ENCODE measurements at places on chromosomes 3 and 15.

- DNase-seq, result no peak
These were observed 97.9 kb downstream of the ADCY5 start for GRCh38 chr3:123350971-123351370.

DNA sequence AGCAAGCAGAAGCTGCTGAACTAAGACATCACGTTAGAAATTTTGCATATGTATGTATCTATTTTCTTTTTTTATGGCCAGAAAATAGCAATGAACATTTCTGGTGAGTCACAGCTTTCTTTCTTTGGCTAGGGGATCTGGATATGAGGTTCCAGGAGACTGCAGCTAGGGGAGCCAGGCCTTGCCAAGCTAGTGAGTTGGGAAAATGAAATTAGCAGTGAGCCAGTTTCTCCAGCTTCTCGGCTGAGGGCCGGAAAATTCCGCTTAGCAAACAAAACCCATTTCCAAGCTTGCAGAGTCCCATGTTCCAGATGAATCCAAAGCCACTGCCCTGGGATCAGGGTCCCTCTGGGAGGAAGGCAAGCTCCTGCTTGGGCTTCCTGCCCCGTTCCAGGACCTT, 137.6 kb downstream of the SRGAP3 start:
- DNase-seq, result peak; percentile 97

DNA sequence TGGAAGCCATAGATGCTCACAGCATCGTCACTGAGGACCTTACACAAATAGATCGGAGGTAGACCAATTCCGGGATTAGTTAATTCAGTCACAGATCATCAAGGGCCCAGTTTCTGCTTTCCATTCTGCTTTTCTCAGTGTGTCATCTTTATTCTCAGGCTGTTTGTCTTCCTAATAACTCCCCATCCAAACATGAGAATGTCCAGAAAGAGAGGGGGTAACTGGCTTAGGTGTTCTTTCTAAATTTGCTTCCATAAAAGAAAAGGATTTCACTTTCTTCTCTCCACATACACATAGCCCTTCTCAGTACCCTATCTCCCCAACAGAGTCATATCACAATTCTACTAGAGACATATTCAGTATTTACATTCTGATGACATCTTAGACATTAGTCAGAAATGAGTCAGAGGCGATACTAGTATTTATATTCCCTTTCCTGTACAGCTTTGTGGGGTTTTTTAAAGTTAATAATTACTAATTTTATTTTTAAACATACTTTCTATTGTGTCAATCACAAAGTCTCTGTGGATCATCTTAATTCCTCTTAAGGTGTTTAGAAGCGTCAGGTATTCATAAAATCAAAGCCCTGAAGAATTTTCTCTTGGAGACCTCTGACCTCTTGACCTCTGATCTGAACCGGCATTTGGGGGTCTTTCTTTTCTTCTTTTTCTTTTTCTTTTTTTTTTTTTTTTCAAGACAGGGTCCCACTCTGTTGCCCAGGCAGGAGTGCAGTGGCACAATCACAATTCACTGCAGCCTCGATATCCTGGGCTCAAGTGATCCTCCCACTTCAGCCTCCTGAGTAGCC, 24.3 kb upstream of the IL12A start:
- no peak for DNase-seq

DNA sequence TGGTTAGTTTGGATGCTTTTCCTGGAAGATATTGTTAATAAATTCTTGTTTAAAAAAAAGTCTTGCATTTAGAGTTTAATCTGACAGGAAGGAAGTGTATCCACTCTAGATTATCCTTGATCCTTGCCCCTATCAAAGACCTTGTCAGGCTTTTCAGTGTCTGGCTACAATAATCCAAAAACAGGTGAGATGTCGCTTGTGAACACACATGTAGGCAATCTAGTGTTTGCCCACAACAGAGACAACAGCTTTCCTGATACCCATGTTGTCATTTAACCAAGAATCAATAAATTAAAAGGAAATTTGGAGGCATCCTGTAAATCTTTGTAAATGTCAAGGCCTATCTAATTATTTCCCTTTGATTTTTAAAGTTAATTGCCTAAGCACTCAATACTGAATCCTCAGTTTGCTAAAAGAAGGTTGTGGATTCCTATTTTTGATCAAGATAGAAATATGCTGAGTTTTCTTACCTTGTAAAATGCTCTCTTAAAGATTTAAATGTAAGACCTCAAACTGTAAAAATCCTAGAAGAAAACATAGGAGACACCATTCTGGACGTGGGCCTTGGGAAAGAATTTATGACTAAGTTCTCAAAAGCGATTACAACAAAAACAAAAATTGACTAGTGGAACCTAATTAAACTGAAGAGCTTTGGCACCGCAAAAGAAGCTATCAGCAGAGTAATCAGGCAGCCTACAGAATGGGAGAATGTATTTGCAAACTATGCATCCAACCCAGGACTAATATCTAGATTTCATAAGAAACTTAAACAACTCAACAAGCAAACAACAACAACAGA, 207.7 kb downstream of the NAALADL2 start:
- DNase-seq, result no peak

DNA sequence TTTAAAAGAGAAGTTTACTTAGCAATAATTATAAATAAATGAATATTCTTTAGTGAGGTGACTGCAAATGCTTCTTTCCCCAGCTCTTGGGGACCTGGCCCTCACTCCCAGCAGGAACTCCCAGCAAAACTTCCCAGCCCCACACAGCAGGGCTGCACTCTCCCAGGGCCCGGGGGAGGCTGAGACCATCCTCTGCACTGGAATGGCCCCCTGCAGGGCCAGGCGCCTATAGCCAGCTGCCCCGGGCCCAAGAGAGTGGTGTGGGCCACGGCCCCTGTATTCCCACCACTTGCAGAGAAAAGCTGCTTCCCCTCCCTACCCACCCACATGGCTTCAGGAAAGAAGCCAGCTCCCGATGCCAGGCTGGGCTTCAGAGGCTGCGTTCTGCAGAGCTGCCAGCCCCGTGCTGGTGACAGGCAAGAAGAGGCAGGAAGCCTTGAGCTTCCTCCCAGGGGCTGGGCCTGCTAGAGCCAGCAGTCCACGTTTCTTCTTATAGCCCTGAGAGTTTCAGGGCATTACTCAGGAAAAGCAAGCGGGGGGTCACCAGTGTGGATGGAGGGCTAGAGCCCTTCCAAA, 20.0 kb downstream of the IDH2 start:
- DNase-seq, result peak; percentile 54

DNA sequence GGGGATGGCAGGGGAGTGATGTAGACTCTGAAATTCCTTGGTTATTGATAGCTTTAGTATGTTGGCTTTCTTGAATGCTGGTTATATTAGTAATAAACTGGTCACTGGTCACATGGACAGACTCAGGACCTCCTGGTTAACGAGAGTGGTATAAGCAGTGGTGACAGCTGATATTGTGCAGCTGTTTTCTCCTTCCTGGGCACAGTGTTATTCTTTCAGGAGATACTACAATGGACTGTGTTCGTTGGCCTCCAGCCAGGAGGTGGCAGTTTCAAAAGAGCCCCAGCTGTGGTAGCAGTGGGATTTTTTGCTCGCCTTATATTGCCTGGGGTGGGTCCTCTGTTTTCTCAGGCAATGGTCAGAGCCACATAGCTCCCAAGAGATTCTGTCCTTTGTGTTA, 181.6 kb upstream of the RBMS3 start:
- no peak for DNase-seq

- no peak for DNase-seq
These were observed 27.5 kb downstream of the MELTF start for GRCh38 chr3:197001972-197002700.

GRCh38 chr3:143067201-143067600, 52.4 kb upstream of the CHST2 start:
- no peak for DNase-seq

DNA sequence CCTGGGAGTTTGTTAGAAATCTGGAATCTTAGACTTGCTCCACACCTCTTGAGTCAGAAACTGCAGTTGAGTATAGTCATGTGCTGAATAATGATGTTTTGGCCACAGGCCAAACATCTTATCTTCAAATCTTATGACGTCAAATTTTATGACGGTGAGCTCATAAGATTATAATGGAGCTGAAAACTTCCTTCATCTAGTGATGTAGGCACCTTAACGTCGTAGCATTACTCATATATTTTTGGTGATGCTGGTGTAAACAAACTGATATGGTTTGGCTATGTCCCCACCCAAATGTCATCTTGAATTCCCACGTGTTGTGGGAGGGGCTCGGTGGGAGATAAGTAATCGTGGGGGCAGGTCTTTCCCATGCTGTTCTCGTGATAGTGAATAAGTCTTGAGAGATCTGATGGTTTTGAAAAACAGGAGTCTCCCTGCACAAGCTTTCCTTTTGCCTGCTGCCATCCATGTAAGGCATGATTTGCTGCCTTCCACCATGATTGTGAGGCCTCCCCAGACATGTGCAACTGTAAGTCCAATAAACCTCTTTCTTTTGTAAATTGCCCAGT, 268.0 kb upstream of the PROK2 start:
- DNase-seq, result no peak

GRCh38 chr15:92809880-92810361, 90.2 kb upstream of the CHD2 start:
- peak; percentile 70 for DNase-seq

GRCh38 chr3:69558912-69559311, 173.0 kb upstream of the FRMD4B start:
- no peak for DNase-seq

GRCh38 chr15:55654561-55655031, 66.5 kb upstream of the PYGO1 start:
- no peak for DNase-seq

GRCh38 chr15:63114465-63114864, 7.2 kb upstream of the LACTB start:
- no peak for DNase-seq

DNA sequence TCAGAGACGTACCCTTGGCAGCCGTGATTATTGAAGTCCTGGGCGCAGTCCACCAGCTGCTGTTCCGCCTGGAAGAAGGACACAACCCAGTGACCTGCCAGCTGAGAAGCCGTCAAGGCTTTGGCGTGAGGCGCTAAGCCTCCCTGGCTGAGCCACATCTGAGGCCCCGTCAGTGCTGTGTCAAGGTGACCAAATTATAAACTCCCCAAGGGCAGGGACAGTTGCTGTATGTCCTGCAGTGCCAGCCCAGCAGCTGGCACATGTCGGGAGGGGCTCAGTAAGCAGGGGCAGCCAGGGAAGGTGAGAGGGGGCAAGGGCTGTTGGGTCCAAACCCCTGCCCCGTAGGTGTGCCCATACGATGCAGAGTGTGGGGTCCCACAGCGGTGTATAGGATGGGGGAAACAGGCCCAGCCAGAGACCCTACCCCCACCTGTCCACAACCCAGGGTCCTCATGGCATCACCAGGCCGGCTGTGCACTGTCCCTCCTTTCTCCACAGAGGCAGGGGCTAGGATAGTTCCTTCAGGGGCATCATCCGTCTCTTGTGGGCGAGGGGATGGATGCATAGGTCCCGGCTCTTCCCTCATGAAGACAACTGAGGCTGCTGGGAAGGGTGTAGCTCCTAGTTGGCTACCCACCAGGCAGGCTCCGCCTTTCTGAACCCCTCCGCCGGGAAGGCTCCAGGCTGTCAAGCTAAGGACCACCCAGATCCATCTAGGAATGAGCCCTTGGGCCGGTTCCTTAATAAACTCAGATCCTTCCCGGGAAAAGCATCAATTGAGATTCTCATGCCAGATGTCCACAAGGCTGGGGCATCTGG, 13.2 kb downstream of the CTSH start:
- DNase-seq, result no peak

GRCh38 chr3:54897028-54897711, 30.7 kb downstream of the LRTM1 start:
- DNase-seq, result no peak

- no peak for DNase-seq
These were observed 2.1 kb downstream of the DZIP1L start for GRCh38 chr3:138113326-138113725.

- DNase-seq, result no peak
These were observed 125.4 kb upstream of the MELTF start for GRCh38 chr3:197155046-197155445.

GRCh38 chr15:52464478-52464877, 64.2 kb downstream of the MYO5A start:
- DNase-seq, result no peak

GRCh38 chr3:168117059-168117458, 21.3 kb upstream of the GOLIM4 start:
- no peak for DNase-seq

- no peak for DNase-seq
These were observed 17.0 kb downstream of the PEAK1 start for GRCh38 chr15:77402740-77403379.

DNA sequence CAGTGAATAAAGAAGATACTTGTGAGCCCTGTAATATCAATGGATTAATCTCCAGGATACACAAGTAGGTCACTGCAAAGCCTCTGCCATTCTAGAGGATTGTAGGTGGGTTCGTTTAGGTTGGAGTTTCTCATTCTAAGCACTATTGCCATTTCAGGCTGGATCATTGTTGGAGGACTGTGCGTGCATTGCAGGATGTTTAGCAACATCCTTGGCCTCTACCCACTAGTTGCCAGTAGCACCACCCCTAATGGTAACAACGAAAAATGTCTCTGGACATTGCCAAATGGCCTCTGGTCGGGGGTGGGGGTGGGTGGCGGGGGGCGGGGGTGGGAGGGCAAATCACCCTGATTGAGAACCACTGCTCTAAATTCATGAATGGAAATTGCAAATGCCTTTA, 4.9 kb upstream of the IFT57 start:
- no peak for DNase-seq

GRCh38 chr3:186746008-186746407, 28.8 kb downstream of the KNG1 start:
- DNase-seq, result no peak

GRCh38 chr15:40133544-40133943, 24.9 kb upstream of the BMF start:
- DNase-seq, result no peak

- DNase-seq, result no peak
These were observed 100.0 kb upstream of the LINGO1 start for GRCh38 chr15:77732514-77733335.

GRCh38 chr3:94234177-94234788, 171.4 kb downstream of the NSUN3 start:
- DNase-seq, result peak; percentile 62

All from G401 (cell line).